Prostate gland (tissue), 2 donors: ENCODE measurements at places on chromosomes 7 and 10. TPM values are rescaled to one million over a fixed set of nuclear protein-coding genes. Genes with fewer than 3 reads are reported as not detected.

- H3K4me1 ChIP-seq = no peaks in the 10 kb centered on the region
- H3K36me3 ChIP-seq = no peaks in the 10 kb centered on the region
- DNase-seq = no peak
- H3K27me3 ChIP-seq = no peaks in the 10 kb centered on the region
These were observed 46.8 kb downstream of the VIPR2 start for GRCh38 chr7:159097661-159098423.

MCU gene
- total RNA-seq = 24.2 TPM

CYP26A1 gene
- not detected for total RNA-seq

GRCh38 chr7:25805027-25805687 lies 346.8 kb upstream of the NFE2L3 start:
- no peaks in the 10 kb centered on the region for H3K27me3 ChIP-seq
- no peak overlapping the region for H3K27ac ChIP-seq
- H3K4me3 ChIP-seq = no peak overlapping the region
- DNase-seq = peak; percentile 29

GRCh38 chr7:143908120-143908519 lies 6.1 kb upstream of the TCAF1 start:
- DNase-seq = no peak
- H3K36me3 ChIP-seq = no peaks in the 10 kb centered on the region
- no peaks in the 10 kb centered on the region for H3K27me3 ChIP-seq

DNA sequence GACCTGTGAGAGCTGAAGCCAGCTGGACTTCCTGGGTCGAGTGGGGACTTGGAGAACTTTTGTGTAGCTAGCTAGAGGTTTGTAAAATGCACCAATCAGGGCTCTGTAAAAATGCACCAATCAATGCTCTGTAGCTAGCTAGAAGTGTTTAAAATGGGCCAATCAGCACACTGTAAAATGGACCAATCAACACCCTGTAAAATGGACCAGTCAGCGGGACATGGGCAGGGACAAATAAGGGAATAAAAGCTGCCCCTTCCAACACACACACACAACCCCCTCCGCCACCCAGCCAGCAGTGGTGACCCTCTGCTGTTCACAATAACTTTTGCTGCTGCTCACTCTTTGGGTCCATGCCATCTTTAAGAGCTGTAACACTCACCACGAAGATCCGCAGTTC lies 7.1 kb downstream of the ZNF511 start:
- no peaks in the 10 kb centered on the region for H3K36me3 ChIP-seq
- no peaks in the 10 kb centered on the region for H3K27me3 ChIP-seq
- no peaks in the 10 kb centered on the region for H3K4me1 ChIP-seq
- H3K27ac ChIP-seq = no peak overlapping the region
- no peak overlapping the region for H3K4me3 ChIP-seq

- no peaks in the 10 kb centered on the region for H3K27me3 ChIP-seq
- DNase-seq = no peak
- H3K4me1 ChIP-seq = no peaks in the 10 kb centered on the region
- H3K27ac ChIP-seq = no peak overlapping the region
- no peak overlapping the region for H3K4me3 ChIP-seq
These were observed 52.5 kb downstream of the PRKAG2 start for GRCh38 chr7:151824373-151824933.

DNA sequence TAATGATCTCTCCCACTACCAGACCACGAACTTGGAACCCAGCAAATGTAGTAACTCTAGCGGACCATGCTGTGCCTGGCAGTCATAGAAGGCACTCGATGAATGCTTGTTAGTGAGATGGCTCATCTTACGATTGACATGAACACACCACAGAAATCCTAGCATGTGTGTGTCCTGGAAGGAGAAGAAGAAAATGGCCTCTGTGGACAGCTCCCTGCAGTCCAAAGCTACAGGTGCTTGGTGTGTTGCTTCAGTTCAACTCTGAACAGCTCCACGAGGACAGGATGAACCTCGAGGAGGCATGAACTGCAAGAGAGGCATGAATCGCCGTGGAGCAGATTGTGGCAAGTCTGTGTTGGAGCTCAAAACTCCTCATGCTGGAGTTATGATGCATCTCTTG lies 93.5 kb downstream of the KLF6 start:
- no peaks in the 10 kb centered on the region for H3K27me3 ChIP-seq
- H3K36me3 ChIP-seq = no peaks in the 10 kb centered on the region
- no peak overlapping the region for H3K4me3 ChIP-seq
- H3K27ac ChIP-seq = no peak overlapping the region
- no peaks in the 10 kb centered on the region for H3K4me1 ChIP-seq

KCNMA1 gene
- 37.9 TPM for total RNA-seq

SPDYE16 gene
- 0.51 TPM for total RNA-seq

GRCh38 chr10:22326145-22326702 lies 5.3 kb downstream of the BMI1 start:
- DNase-seq = no peak
- no peaks in the 10 kb centered on the region for H3K36me3 ChIP-seq
- peak overlapping the region; percentile 51 for H3K4me3 ChIP-seq
- H3K27ac ChIP-seq = peak overlapping the region; percentile 78
- H3K4me1 ChIP-seq = peaks cover 7% of the 10 kb centered on the region

PDZD7 gene
- 1.5 TPM for total RNA-seq
